Keratinocyte (primary cell): ENCODE measurements at places on chromosomes 2 and 18.

GRCh38 chr2:134080386-134081089, 173.3 kb upstream of the MGAT5 start:
- DNase-seq, result no peak

GRCh38 chr2:74146929-74147726, 584 bp downstream of the BOLA3 start:
- DNase-seq, result no peak

GRCh38 chr2:85259101-85259590, 68.6 kb downstream of the TGOLN2 start:
- DNase-seq, result no peak

DNA sequence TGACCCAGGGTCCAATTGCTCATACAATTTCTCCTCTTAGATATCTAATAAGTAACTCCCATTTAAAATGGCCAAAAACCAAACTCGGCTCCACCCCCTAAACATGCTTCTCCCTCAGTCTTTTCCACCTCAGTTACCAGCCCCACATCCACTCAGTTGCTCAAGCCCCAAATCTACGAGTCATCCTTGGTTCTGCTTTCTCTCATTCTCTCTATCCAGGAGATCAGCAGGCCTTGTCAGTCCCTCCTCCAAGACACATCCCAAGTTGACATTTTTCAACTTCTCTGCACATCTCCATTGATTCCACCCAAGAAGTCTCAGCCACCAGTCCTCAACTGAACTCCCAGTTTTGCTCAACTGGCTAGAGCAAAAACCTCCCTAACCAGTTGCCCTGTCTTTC, 40.5 kb upstream of the RTN4 start:
- DNase-seq, result no peak

GRCh38 chr2:14616342-14616741, 16.2 kb upstream of the LRATD1 start:
- no peak for DNase-seq

DNA sequence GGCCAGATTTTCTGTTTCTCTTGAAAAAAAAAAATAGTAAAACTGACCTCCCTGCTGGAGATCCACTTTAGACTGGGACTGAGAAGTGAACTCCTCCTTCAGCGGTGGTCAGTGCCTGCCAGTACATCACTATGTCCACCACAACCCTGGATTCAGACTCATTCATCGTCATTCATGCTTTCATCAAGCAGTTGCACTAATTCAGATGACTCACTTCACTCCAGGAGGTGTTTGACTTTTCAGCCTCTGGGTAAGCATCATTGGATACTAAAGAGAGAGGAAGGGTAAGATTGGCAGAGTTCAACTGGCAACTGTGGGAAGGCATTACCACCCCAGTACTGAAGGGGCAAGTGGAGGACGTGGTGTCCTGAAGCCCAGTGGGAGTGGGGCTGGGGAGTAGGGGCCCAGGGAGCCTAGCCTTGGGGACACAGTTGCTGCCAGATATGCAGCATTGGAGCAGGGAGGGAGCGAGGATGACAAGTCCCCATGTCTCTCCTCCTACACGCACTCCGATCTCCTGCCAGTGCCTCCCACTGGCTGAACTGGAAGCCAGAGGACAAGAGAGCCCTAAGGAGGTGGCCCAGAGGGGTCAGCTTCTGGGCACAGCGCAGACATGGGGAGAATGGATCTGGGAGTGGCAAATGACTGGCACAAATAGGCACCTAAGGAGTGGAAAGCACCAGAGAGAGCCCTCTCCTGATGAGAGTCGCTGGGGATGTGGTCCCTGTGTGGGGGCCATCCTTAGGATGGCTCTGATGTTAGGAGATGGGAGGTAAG, 111.1 kb downstream of the TGFA start:
- DNase-seq, result no peak
